SK-N-SH (cell line): ENCODE measurements at places on chromosomes 7 and 10.
A peak's percentile ranks its signal among the peaks of the same experiment; 100 is the strongest.

DNA sequence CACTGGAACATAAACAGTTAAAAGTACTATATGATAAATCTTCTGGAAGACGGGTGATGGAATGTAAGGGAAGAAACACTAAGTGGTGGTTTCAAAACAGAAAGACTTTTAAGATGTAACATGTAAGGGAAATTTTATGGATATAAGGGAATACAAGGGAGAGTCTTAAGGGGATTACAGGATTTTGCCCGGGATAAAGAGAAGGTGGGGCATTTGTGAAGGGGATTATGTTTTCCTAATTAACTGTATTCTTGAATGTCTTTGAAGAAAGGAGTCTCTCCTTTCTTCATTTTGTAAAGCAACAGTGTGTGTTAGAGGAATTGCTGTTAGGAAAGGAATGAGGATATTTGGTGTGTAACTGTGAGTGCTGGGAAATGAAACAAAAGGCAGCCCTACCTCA lies 745.2 kb downstream of the AUTS2 start:
- no peak overlapping the region for H3K4me3 ChIP-seq
- H3K27ac ChIP-seq = no peak overlapping the region
- H3K4me1 ChIP-seq = peaks cover 5% of the 10 kb centered on the region; the same call in 1 of the 2 replicates
- no peaks in the 10 kb centered on the region for H3K36me3 ChIP-seq
- no peaks in the 10 kb centered on the region for H3K27me3 ChIP-seq

- peaks cover 74% of the 10 kb centered on the region for H3K36me3 ChIP-seq
- no peak for DNase-seq
- no peaks in the 10 kb centered on the region for H3K27me3 ChIP-seq
- H3K27ac ChIP-seq = no peak overlapping the region
Observed at GRCh38 chr7:5215313-5215712, 25.3 kb downstream of the WIPI2 start.

- no peaks in the 10 kb centered on the region for H3K36me3 ChIP-seq
- H3K4me1 ChIP-seq = peaks cover 26% of the 10 kb centered on the region
- no peaks in the 10 kb centered on the region for H3K27me3 ChIP-seq
- H3K27ac ChIP-seq = no peak overlapping the region
- DNase-seq = no peak
Observed at GRCh38 chr7:138887085-138887710, 89.2 kb upstream of the ATP6V0A4 start.

DNA sequence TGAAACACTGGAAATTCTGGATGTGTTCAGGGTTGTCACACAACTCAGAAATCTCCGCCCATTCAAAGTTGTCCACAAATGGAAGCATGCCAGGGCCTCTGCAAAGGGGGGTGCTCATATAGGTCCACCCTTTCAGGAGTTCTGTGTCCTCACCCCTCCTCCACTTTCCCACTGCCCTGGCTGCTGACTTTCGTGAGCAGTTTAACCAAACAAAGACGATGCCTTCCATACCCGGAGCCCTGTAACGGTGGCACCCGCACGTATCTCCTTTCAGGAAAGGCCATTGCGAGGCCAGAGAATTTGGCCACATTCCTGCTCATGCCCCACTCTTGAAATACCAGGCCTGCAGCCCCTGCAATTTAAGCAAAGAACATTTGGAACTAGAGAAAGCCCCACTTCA lies 1.4 kb downstream of the CPXM2 start:
- H3K4me3 ChIP-seq = no peak overlapping the region
- no peak for DNase-seq
- H3K4me1 ChIP-seq = no peaks in the 10 kb centered on the region; the same call in 1 of the 2 replicates
- H3K27me3 ChIP-seq = no peaks in the 10 kb centered on the region
- no peaks in the 10 kb centered on the region for H3K36me3 ChIP-seq

DNA sequence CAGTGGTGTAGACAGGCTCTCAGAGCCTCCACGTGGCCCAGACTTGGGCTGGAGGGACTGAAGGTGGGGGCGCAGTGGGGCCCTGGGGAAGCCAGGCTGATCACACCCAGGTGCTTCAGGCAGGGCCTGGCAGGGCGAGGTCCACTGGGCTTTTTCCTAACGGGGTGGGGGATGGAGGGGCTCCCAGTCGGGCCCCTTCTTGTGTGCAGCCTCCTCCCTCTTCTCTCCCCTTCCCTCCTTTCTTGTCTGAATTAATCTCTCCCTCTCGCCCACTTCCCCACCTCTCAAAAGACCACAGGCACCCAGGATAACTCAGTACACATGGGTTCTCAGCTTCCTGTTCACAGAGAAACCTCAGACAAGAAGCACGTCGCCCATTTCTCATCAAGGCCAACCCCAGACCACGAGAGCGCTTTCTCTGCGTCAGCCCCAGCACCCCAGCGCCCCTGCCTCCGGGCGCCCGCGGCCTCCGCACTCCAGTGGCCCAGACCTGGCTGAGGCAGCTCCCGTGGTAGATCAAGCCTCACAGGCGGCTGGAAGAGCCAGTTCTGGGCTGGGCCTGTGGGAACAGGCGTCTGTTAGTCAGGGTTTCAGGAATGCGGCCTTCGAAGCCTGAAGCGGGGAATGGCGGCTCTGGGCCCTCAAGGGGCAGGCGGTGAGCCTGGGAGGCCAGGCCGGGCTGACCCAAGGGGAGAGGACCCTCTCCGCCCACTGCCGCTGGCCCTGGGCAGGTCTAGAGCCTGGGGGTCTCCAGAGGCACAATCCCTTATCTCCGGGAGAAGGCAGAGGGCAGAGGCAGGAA lies 50.6 kb downstream of the PWWP2B start:
- peaks cover 19% of the 10 kb centered on the region; the same call in 1 of the 2 replicates for H3K4me1 ChIP-seq
- no peak overlapping the region for H3K4me3 ChIP-seq
- H3K27ac ChIP-seq = peak overlapping the region; percentile 33
- H3K36me3 ChIP-seq = no peaks in the 10 kb centered on the region
- DNase-seq = no peak

- no peak for DNase-seq
- no peaks in the 10 kb centered on the region for H3K36me3 ChIP-seq
- no peak overlapping the region for H3K27ac ChIP-seq
- H3K4me3 ChIP-seq = no peak overlapping the region
Observed at GRCh38 chr10:75611172-75611992, 180.0 kb downstream of the LRMDA start.

DNA sequence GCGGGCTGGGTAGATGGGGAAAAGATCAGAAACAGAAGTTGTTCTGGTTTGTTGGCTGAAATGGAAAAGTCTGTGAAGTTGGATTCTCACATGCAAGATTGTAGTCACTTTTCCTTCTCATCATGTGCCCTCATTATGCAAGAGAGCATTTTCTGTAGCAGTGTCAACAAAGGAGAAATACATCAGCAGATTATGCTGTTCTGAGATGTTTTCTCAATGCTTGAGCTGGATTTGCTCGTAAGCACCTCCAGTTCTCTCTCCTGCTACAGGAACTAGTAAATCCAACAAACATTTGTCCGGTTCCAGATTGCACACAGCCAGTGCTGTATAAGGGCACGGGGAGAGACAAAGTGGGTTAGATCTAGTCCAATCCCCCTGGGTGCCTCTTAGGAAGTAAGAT lies 90.0 kb downstream of the GATA3 start:
- H3K27me3 ChIP-seq = no peaks in the 10 kb centered on the region
- H3K4me3 ChIP-seq = no peak overlapping the region
- DNase-seq = no peak
- H3K27ac ChIP-seq = no peak overlapping the region
- H3K36me3 ChIP-seq = no peaks in the 10 kb centered on the region
- H3K4me1 ChIP-seq = no peaks in the 10 kb centered on the region

DNA sequence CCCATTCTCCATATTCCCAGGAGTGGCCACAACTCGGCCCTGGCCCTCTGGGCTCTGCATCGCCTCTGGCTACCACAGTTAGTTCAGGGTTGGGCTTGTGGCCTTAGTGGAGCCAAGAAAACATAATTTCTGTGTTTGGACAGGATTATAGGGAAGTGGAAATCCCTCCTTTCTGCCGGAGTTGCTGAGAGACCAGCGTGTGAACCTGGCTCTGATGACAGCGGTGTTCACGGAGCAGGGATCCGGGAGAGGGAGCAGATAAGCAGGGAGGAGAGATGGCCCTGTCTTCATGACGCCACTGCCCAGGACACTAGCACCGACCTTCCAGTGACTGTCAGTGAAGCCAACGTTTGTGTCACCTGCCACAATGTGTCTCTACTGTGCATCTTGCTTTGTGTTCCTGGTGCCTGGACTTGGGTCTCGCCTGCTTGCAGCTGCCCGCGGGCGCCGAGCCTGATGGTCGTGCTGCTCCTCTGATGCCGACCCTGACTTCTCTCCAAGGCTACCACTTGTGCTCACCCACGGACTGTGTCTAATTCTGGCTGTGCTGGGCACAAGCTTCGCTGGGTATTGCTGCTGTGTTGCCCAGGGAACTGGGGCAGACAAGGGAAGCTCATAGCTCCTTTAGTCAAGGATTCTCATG lies 67.0 kb upstream of the VIPR2 start:
- H3K27me3 ChIP-seq = no peaks in the 10 kb centered on the region
- H3K36me3 ChIP-seq = no peaks in the 10 kb centered on the region
- H3K4me1 ChIP-seq = no peaks in the 10 kb centered on the region
- no peak overlapping the region for H3K4me3 ChIP-seq
- DNase-seq = no peak

DNA sequence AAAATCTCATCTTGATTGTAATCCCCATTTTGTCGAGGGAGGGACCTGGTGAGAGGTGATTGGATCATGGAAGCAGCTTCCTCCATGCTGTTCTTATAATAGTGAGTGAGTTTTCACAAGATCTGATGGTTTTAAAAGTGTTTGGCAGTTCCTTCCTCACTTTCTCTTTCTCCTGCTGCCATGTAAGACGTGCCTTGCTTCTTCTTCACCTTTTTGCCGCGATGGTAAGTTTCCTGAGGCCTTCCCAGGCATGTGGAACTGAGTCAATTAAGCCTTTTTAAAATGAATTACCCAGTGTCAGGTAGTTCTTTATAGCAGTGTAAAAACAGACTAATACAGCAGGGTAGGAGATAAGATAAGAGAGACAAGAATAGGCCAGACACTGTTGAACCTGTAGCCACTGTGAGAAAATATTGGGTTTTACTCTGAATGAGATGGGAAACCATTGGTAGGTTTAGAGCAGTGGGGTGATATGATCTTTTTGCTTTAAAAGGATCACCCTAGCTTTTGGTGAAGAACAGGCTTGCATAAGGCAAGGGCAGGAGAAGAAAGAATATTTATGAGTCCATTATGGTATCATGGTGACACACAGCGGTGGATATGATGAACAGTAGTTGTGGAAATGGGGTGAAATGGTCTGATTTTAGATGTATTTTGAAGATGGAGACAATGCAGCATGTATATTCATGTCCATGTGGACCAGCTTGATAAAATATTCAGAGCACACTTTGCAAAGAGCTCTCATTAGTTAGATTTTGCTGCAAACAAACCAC lies 11.5 kb downstream of the OR6B1 start:
- H3K27me3 ChIP-seq = no peaks in the 10 kb centered on the region; the same call in 1 of the 2 replicates
- DNase-seq = peak; percentile 30
- no peak overlapping the region for H3K27ac ChIP-seq
- H3K4me1 ChIP-seq = no peaks in the 10 kb centered on the region
- H3K4me3 ChIP-seq = no peak overlapping the region
- no peaks in the 10 kb centered on the region for H3K36me3 ChIP-seq

DNA sequence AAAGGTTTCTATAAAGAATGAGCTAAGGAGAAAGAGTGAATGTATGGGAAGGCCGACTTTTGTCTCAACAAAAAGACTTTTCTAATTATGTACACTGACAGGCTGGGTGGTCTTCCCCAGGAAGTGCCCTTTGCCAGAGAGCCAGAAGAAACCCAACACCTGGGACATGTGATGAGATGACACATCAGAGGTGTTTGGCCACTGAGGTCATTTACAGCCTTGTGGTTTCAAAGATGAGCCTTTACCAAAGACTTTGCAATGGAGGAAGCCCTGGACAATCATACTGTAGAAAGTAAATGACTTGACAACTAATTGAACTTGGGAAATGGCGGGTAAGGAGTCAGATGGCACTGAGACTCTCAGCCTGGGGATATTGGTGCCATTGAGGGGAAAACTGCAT lies 3.4 kb upstream of the NRG3 start:
- peaks cover 9% of the 10 kb centered on the region; the same call in 1 of the 2 replicates for H3K4me1 ChIP-seq
- no peaks in the 10 kb centered on the region for H3K36me3 ChIP-seq
- H3K4me3 ChIP-seq = no peak overlapping the region
- H3K27me3 ChIP-seq = peaks cover 16% of the 10 kb centered on the region
- H3K27ac ChIP-seq = no peak overlapping the region

DNA sequence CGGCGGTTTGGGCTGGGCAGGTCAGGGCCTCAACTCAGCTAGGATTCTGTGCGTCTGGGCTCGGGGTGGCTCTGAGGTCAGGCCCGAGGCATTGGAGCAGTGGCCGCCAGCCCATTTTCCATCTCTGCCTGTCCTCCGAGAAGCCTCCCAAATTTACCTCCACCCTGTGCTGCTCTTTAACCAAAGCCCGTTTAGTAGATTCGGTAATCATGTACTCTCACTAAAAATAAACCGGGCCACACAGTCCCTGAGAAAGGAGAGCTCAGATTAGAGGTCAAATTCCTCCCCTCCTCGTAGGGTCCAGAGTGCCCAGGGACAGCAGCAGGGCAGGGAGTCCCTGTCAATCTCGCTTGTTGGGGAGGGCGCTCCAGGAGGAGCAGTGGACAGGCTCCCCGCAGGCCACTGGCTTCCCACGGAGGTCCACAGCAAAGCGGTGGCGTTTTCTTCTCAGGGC lies 88.7 kb upstream of the CHST15 start:
- DNase-seq = no peak
- no peaks in the 10 kb centered on the region for H3K36me3 ChIP-seq
- no peaks in the 10 kb centered on the region for H3K4me1 ChIP-seq

- H3K36me3 ChIP-seq = no peaks in the 10 kb centered on the region
- H3K4me3 ChIP-seq = no peak overlapping the region
- no peak overlapping the region for H3K27ac ChIP-seq
- no peak for DNase-seq
Observed at GRCh38 chr7:93828260-93828659, 62.3 kb downstream of the TFPI2 start.

DNA sequence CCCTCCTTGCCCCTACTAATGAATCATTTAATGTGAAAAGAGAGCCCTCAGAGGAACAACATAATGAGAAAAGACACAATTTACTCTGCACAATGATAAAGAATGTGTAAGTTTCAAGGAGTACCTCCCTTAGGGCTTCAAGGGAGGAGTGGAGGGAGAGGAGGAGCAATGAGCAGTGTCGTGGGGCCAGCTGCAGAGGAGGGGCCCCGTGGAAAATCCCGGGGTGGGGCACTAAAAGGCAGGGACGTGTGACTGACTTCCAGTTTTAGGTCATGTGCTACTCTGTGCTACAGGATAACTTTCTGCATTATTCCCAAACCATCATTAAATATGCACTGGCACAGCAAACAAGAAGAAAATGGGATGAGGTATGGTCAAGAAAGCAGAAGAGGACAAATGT lies 108.1 kb downstream of the ANLN start:
- H3K27me3 ChIP-seq = no peaks in the 10 kb centered on the region; the same call in 1 of the 2 replicates
- H3K4me1 ChIP-seq = no peaks in the 10 kb centered on the region
- H3K4me3 ChIP-seq = no peak overlapping the region
- H3K27ac ChIP-seq = no peak overlapping the region
- no peaks in the 10 kb centered on the region for H3K36me3 ChIP-seq
